Activated naive CD4-positive, alpha-beta T cell treated with anti-CD3 and anti-CD28 coated beads, Interleukin-2, amount 10 ng/mL, durations not matched to agents 7 days and 5 days (primary cell): ENCODE measurements at places on chromosomes 4 and X.

- DNase-seq, result no peak
Measured at GRCh38 chrX:41475591-41476241, 28.6 kb downstream of the NYX start.

DNA sequence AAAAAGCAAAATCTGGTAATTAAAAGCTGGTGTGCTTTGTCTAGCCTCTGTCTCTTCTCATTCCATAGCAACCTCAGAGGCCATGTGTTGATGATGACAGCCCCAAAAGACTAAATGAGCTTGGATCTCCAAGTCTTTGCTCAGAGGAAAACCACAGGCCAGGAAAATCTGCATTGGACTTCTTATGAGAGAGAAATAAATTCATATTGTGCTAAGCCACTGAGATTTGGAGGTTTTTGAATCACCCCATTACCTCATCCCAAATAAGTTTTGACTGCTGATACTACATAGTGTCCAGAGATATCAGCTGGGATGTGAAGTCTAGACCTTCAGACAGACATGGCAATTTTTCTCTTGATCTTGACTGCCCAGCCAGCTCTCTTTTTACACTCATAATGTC is 178.6 kb upstream of the DIPK2B start:
- DNase-seq, result no peak

- DNase-seq, result no peak
Measured at GRCh38 chr4:182015893-182016292, 227.3 kb upstream of the TENM3 start.

DNA sequence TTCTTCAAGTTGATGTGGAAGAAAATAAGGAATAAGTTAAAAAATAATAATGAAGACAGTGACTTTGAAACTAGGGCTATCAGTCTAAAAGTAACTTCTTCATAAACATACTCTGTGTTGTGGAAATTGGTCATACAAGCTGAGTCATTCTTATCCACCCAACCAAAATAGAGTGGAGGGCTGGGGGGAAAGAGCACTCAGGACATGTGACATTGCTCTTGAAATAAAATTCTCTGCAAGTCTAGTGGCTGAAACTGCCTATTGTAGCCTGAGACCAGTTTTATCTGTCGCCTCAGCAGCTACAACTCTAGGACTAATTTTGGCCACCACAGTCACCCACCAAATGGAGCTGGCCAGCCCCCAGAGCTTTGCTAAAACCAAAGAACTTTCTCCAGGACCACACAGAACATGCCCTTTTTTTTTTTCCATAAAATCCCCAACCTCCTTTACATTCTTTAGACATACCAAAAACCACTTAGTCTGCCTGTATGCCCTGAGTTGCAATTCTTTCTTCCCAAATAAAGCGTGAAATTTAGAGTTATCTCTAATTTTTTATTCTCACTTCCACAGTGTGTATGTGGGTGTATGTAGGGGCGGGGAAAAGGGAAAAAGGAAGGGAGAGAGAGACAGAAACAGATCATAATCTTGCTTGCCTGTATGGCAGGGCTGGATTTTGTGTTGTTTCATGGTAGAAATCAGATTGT is 23.0 kb upstream of the SLC25A4 start:
- no peak for DNase-seq

DNA sequence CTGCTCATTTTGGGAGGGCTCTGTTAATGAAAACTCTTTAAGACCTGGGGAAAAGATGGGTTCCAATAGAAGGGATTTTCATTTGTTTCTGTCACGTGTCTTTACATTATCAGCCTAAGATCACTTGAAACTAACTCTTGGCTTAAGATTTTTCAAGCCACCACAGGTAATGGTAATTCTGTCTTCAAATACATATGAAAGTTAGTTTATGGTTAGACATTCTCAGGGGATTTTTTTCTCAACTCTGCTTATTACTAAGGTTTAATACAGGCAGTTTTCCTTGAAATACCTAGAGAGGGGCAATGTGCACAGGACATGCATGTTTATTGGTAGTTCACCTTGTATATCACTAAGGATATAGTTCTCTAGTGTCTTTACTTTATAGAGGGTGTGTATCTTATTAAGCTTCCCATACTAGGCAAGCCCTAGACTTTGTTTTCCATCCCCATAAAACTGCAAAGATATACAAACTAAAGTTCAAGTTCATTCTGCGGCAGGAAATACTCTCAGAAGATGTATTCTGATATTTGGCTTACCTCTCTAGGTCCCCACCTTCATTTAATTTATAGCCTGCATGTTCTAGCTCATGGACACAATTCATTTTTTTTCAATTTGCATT is 38.2 kb upstream of the MYOZ2 start:
- no peak for DNase-seq

DNA sequence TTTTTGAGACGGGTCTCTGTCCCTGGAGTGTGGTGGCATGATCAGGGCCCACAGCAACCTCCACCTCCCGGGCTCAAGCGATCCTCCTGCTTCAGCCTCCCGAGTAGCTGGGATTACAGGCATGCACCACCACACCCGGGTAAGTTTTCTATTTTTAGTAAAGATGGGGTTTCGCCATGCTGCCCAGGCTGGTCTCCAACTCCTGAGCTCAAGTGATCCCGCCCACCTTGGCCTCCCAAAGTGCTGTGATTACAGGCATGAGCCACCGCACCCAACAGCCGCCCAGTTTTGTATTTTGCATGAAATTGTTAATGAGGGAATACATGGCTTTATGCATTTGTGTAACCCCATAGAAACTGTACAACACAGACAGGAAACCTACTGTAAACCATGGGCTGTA is 2.8 kb upstream of the ARHGAP4 start:
- DNase-seq, result no peak

DNA sequence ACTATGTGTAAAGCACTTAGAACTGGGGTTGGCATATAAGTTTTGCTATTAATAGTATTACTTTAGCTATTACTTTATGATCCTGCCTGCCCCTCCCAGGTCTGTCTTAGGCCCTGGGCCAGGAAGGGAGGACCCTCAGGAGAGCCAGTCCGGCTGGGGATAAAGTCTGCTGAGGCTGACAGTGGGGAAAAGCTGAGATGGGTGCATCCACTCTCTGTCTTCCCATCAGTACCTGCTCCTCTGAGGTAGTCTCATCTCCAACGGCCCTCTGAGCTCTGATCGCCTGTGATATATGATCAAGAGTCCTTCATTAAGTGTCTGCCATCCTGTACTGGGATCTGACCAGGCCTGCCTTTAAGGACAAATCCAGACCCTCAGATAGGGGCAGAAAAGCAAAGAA is 156.5 kb upstream of the PJA1 start:
- no peak for DNase-seq

GRCh38 chrX:112851161-112851779 is 10.6 kb upstream of the AMOT start:
- DNase-seq, result peak; percentile 19

- no peak for DNase-seq
Measured at GRCh38 chrX:290476-291166, 9.4 kb downstream of the PLCXD1 start.

DNA sequence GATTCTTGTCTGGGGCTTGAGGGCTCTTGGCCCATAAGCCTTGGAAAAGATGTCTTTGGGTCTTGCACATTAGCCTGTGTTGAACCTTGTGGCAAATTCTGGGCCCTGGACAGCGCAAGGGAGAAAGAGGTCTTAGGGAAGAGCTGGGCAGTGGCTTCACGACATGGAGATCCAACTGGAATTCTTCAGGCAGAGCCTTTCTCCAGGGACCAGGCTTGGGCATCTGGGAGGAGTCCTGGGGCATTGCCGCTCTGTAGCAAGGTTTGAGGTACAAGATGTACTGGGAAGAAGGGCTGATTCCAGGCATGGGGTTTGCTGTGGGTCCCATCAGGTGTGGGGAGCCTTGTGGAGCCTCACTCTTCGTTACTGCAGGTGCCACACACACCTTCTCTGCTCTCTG is 104.0 kb upstream of the ACTRT1 start:
- no peak for DNase-seq

DNA sequence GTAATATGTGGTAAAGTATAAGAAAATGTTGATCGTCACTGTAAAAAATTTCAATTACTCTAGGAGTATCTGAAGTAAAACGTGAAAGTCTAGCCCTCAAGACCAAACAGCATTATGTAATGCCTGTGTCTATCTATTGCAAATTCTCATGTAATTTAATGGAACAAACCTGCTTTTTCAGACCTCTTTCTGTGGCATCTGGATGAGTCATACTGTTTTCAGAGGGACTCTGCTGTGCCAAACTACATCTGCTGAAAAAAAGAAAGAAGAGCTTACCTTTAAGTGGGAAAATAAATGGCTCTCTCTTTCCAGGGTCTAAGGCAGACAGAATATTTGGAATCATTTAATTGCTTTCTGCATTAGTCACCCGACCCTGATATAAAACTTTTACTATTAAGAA is 89.8 kb upstream of the ARMCX2 start:
- no peak for DNase-seq

DNA sequence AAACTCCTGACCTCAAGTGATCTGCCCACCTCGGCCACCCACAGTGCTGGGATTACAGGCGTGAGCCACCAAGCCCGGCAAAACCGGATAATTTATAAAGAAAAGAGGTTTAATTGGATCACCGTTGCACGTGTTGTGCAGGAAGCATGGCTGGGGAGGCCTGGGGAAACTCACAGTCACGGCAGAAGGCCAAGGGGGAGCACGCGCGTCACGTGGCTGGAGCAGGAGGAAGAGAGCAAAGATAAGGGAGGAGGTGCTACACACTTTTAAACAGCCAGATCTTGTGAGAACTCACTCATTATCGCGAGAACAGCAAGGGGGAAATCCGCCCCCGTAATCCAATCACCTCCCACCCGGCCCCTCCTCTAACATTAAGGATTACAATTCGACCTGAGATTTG is 177.9 kb upstream of the TENM3 start:
- DNase-seq, result no peak
